RWPE1 (cell line): ENCODE measurements at places on chromosomes 13 and 19.

DNA sequence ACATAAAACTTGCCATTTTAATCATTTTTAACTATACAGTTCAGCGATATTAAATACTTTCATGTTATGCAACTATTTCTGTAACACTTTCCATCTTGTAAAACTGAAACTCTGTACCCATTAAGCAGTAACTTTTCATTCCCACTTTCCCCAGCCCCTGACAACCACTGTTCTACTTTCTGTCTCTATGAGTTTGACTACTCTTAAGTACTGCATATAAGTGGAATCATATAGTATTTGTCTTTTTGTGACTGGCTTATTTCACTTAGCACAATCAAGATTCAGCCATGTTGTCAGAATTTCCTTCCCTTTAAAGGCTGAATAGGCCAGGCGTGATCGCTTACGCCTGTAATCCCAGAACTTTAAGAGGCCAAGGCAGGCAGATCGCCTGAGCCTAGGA is 56.2 kb downstream of the ARHGAP35 start:
- no peak for DNase-seq

DNA sequence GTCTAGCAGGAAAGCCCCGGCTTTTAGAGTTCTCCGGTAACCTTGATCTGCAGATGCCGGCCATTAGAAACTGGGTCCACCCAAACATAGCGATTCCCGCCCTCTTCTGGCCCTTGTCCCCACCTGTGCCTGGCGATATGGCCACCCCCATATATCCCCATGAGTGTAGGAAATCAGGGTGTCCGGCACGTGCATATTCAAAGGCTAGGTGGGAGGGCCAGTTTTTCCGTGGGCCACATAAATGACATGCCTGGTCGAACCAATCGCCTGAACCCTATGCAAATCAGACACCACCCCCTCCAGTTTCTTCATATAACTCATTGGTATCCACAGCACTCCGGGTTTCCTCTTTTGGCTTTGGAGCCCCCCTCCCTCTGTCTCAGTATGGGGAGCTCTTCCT is 37.4 kb downstream of the ERICH4 start:
- DNase-seq = no peak

DNA sequence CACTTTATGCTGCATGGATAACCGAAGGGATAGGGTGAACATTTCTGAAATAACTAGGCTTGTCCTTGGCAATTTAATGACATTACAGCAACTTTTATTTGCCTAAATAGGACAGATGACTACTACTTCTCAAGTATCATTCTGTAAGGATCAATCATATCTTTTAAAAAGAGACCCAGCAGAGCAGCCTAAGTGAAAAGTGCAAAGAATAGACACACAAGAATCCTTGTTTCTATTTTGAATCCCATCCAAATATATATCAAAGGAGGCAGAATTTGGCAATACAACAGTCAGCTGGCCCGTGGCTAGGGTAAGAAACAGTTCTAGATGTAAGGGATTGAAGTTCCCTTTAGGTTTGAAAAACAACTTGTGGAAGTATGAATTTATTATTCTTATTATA is 6.9 kb downstream of the THSD1 start:
- no peak for DNase-seq

GRCh38 chr13:20305587-20305986 is 73.5 kb upstream of the GJB6 start:
- no peak for DNase-seq

DNA sequence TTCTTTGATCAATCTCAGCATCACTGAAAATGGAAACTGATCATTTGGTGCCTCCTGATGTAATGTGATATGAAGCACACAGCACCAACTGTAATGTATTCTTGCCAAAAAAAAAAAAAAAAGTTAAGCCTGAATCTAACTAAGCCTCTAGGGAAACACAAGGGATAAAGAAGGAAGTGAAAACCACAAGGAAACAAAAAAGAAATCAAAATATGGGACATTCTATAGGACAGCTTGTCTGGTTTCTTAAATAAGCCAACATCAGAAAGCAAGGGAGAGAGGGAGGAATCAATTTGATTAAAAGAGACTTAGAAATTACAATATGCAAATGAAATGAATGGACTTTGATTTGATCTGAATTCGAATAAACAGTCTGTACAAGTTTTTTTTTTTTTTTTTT is 20.6 kb upstream of the METTL21C start:
- DNase-seq = no peak

- DNase-seq = no peak
Observed at GRCh38 chr19:37333457-37333856, 37.4 kb upstream of the ZNF527 start.

GRCh38 chr19:46159418-46160232 is 11.6 kb downstream of the IGFL2 start:
- no peak for DNase-seq

- no peak for DNase-seq
Observed at GRCh38 chr13:27104606-27105005, 67.0 kb downstream of the USP12 start.

- no peak for DNase-seq
Observed at GRCh38 chr13:28528848-28529247, 33.9 kb upstream of the FLT1 start.

DNA sequence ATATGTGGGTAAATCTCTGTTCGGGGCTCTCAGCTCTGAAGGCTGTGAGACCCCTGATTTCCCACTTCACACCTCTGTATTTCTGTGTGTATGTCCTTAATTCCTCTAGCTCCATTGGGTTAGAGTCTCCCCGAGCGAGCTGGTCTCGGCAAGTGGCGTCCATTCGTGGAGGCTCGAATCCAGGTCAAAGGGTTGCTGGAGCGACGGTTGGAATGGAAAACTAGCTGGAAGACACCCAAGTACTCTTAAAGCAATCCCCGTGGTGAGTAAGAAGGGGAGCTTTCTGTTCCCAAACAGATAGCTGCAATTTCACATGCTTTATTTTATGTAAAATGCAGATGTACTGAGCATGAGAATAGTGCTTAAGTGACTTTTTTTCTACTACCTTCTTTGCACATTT is 277.5 kb upstream of the SGCG start:
- DNase-seq = no peak

DNA sequence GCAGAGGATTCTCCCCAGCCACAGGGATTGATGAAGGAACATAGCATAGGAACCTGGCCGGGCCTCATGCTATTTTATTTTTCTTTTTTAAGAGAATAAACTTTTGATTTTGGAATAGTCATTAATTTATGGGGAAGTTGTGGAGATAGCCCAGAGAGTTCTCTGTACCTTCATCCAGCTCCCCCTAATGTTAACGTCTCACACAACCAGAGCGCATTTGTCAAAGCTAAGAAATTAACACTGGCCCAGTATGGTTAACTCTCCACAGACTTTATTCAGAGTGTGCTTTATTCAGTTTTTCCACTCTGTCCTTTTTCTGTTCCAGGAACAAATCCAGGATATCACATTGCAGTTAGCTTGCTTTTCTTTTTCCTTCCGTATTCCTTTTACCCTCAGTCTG is 59.4 kb downstream of the RGCC start:
- DNase-seq = no peak

DNA sequence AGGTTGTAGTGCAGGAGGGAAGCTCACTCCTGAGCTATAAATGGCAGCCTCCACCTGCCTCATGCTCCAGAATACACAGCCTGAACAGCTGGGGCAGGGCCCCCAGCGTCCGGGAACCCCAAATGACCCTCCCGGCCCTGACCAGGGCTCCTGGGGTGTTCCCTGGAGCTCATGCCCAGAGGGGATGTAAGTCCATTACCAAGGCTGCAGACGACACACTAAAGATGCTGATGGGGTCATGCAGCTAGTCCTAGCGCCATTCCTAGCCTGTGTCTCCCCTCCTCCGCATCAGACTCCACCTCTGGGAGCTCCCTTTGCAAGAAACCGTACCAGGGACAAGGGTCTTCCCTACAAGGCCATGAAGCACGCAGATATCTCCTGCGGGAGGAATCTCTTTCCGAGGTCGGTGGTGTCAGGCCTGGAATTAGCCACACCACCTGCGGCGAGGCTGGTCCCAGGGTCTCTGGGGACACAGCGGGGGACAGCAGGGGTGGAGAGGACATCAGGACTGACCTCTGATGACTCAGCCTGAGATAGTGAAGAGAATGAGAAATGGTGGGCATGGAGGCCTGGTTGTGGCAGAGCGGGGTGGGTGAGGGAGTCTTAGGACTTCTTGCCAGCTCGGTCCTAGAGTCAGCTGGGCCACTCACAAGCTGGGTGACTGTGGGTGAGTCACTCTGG is 11.9 kb upstream of the TPM4 start:
- no peak for DNase-seq

GRCh38 chr19:31066385-31066784 is 282.9 kb downstream of the TSHZ3 start:
- DNase-seq = peak; percentile 92

DNA sequence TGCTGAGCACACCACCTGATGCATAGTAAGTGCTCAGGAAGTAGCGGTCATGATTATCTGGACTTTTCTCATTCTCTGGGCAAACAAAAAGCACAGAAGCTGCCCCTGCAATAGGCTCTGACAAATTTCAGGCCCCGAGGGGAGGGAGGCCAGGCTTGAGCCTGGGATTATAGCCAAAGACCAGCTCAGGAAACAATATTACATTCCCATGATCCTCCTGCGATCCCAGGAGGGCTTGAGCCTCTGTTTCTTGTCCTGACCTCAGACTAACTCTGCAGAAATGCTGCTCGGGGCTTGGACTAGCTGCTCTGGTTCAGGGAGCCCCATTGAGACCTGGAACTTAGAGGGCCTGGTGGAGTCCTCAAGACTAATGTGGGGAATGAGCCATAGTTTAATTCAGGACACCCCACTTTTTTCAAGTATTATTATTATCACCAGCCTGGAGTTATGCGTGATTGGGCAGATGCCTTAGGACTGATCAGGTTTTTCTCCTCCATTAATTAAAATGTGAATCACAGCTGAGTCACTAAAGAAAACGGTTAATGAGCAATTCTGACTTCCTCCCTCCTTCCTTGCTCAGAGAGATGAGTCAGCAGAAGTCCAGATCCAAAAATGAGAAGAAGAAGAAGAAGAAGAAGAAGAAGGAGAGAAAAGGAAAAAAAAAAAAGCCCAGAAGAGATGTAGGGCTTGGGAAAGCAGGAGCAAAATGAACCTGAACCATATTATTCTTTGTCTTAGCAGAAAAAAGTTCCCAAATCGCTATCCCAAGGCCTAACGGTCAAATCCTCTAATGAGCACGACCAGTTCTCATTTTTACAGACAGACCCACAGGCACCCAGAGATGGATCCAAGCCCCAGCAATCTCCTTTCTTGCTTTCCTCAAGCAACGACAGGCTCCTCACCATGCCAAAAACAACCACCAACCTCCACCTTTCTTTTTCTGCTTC is 107.2 kb downstream of the CACNA1A start:
- DNase-seq = peak; percentile 97

DNA sequence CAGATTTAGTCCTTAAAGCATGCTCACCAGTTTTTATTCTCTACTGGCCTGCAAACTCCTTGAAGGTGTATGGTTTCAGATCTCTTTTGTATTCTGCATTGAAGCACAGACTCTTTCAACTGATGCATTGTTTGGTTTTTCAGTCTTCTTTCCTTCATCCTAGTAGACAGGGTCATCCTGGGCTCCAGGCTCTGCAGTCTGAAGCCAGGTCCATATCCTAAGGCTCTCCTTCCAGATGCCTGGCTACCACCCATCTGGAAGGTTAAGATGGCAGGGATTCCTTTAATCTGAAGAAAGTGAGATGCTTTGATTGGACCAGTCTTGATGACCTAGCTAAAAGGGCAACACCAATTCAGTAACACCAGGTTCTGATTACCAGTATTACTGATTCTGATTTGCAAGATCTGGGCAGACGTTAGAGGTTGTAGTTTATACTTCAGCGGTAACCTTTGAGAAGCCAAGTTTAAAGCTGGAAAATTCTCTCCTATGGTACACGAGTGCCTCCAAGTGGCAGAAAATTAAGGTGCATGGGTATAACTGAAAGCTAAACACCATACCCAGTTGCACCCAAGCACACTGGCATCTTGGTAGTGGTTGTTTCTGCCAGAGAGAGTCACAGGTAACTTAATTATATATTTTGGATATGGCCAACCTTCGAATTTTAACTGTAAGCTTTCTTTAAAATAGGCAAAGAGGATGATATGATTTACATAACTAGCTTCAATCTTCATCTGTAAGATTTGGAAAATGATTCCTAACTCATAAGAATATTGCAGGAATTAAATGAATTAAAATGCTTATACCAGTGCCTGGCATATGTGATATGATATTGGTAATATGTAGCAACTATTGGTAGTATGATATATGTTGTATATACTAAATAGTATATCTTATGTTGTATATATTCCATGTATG is 1651.9 kb upstream of the MIR17HG start:
- DNase-seq = peak; percentile 17

DNA sequence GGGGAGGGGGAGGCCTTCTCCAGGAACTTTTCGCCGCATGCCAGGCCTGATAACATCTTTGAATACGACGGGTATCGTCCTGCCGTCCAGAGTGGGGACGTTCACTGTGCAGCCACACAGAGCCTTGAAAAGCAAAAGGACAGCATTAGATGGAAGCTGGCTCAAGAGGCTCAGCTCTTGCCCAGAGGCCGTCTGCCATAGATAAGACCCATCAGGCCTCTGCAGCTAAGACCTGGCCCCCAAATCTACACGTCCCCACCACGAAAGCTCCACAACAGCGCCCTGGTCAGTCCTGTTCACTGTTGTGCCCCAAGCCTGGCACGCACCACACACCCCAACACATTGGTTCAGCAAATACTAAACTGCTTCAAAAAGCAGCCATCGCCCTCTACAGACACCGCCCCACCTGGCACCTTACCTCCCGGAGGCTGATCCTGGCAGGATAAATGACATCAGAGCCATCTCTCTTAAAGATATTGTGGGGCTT is 2.1 kb downstream of the DNAJB1 start:
- no peak for DNase-seq

DNA sequence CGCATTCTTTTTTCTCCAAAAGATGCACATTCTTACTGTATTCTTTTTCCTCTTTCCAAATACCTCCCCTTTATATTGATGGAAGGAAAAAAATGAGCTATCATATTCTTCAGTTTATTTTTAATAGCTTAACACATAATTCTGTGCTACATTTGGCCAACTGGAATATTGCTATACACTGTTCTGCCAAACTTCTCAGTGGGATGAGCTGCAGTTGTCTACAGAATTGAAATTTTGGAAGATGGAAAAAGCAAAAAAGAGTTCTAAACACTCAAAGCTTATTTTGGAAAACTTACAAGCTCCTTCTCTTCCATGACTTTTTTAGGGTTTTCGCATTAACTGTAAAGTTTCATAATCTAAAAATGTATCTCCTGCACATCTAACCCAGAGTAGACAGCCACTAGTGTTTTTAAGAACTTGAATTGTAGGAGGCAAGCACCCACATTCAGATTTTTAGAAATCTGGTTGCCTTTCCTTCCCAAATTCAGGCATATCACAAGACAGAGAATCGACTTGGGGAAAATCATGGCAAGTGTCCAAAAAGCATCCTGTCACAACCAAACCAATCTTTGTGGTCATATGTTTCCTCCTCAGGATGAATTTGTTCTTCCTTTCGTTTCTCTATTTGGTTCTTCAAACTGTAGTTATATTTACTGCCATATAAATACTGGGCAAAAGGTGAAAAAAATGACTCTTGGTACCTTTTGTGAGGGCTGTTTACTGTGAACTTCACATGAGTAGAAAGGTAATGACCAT is 111.4 kb upstream of the FRY start:
- DNase-seq = no peak
